ENCODE measurements at places on chromosomes 11 and 22. TPM values are rescaled to one million over a fixed set of nuclear protein-coding genes. Genes with fewer than 3 reads are reported as not detected.

The RIBC2 gene
- 0.66 TPM for polyA plus RNA-seq

The GALNT18 gene
- polyA plus RNA-seq: 16.1 TPM

The IL10RA gene
- 24.2 TPM for polyA plus RNA-seq

The MRGPRF gene
- polyA plus RNA-seq: 4.7 TPM

The THOC5 gene
- polyA plus RNA-seq: 15.8 TPM

The OR51S1 gene
- not detected for polyA plus RNA-seq

The CARNS1 gene
- 1.7 TPM for polyA plus RNA-seq

The UCP2 gene
- 119 TPM for polyA plus RNA-seq

The CBX7 gene
- polyA plus RNA-seq: 34.5 TPM

The UNC93B1 gene
- polyA plus RNA-seq: 30.8 TPM

The SPDYC gene
- polyA plus RNA-seq: 0.11 TPM

The ROBO3 gene
- 11.2 TPM for polyA plus RNA-seq

DNA sequence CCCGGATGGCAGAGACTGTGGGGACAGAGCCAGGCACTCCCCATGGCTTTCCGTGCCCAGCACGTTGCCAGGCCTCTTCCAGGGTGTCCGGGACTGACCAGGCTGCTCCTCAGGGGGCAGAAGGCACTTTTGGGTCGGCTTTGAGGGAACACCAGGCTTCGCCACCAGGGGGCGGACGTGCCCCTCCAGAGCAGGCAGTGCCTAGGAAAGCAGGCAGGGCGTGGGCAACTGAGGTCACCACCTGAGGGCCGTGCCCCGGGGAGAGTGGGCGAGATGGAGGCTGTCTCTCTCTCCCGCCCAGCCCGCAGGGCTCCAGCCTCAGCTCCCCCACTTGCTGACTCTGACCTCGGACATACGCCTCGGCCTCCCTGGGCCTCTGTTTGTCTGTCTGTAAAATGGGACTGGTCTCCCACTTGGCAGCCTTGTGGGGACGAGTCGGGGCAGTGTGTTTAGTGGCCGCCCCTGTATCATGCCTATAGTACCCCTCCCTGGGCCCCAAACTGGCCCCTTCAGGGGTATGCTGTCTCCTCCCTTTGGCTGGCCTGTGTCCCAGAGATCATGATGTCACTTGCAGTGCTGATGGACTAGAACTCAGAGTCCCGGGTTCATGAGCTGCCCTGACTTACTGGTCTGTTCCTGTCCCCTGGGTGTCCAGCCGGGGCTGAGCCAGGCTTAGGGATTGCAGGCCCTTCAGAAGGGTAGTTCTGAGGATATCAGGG lies 4.4 kb upstream of the PRR5 start:
- DNase-seq: peak; percentile 72

- no peak for DNase-seq
Measured at GRCh38 chr11:111748035-111748804, 18.0 kb downstream of the PPP2R1B start.

GRCh38 chr11:64861227-64861975 lies 16.9 kb upstream of the CDC42BPG start:
- DNase-seq: no peak

DNA sequence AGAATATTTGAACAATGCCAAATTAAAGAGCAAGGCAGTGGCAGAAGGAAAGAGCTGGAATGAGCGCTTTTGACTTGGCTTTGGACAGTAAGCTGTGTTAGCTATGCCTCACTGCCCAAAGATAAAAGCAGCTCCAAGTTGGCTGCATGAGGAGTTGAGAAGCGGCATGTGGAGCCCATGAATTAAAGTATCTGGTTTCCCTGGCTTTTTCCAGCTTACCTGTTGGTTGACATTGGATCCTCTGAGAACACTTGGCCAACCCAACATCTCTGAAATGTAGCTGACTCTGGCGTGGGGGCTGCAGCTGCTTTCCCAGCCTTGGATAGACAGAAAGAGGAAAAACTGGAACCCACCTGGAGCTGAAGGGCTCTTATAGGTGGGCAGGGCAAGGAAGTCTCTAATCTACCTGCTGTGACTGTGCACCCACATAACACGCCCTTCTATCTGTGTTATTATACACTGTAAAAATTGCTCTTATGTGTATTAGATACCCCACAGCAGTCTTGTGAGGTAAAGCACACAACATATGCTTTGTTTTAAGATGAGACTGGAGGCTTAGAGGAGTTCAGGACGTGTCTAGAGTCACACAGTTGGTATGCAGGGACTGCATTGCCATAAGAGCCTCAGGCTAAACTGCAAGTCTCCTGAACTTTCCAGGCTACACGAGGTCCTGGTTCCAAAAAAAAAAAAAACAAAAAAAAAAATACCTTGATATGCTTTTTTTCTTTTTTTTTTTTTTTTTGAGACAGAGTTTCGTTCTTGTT lies 5.8 kb downstream of the UBASH3B start:
- DNase-seq: no peak

DNA sequence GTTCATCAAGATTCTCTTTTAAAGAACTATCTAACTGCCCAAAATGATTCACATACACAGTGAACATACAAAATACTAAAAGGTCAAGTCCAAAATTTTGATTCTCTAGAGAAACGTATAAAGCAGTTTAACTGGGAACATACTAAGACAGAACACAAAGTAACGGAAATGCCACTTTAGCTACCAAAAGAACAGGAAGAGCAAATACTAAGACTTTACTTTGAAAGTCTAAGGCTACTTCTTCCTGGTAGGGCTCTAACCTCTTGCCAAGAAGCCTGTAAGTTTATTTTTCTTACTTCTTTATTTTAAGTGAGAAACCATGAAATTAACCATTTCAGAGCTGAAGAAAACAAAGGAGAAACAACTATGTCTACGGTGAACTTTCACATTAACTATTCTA lies 6.2 kb downstream of the PICALM start:
- no peak for DNase-seq

DNA sequence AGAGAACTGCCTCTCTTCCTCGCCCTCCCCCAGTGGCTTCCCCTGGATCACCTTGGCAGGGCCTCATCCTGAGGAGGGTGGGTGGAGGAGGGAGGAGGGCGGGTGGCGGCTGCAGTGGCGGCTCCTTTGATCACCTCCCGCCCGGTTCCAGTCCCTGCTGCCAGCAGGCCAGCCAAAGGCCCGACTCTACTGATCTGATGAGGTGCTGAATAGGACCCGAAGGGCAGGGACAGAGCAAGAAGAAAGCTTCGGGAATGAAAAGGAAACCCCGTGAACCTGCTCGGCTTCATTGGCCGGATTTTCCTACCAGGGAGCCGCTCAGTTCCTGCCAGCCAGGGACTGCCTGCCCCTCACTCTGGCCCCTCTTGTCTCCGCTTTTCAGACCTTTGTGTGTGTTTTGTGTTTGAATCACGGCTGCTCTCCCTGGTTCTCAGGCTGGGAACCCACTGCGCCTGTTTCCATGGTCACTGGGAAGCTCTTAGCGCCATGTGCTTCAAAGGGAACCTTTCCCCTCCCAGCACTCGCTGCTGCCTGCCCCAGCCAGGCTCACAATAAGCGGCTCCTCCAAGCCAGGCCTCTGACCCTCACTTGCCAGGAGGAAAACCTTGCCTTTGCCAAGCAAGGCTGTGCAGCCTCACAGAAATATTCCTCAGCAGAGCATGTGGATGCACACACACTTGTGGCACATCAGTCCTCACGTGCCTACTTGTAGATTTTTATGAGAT lies 56.8 kb downstream of the C22orf31 start:
- no peak for DNase-seq

DNA sequence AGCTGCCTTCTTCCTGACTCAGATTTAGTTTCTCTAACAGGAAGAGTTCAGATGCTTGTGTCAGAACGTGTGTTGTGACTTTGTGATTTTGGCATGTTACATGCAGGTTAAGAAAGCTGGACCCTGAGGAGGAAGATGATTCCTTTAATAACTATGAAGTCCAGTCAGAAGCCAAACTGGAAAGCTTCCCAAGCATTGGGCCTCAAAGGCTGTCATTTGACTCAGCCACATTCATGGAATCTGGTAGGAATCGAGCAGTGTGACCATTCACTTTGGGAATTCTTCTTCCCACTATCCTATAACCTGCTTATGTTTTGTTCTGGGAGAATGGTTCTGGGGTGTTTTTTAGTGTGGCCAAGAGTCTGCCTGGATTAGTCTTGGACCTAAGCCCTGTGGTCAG lies 48.0 kb downstream of the CABIN1 start:
- DNase-seq: no peak

GRCh38 chr22:43689356-43689755 lies 122.7 kb downstream of the EFCAB6 start:
- no peak for DNase-seq

- DNase-seq: no peak
Measured at GRCh38 chr11:12785901-12786300, 111.7 kb downstream of the TEAD1 start.

- DNase-seq: peak; percentile 31
Measured at GRCh38 chr22:36221799-36222751, 17.3 kb downstream of the APOL2 start.

- no peak for DNase-seq
Measured at GRCh38 chr11:130227373-130227772, 67.8 kb downstream of the ST14 start.

- DNase-seq: no peak
Measured at GRCh38 chr22:50710221-50710620, 27.8 kb upstream of the ACR start.

GRCh38 chr11:92837595-92837994 lies 131.9 kb upstream of the MTNR1B start:
- no peak for DNase-seq

- no peak for DNase-seq
Measured at GRCh38 chr11:31689559-31689958, 121.6 kb downstream of the PAX6 start.
